ENCODE measurements at places on chromosomes 1 and 21.

DNA sequence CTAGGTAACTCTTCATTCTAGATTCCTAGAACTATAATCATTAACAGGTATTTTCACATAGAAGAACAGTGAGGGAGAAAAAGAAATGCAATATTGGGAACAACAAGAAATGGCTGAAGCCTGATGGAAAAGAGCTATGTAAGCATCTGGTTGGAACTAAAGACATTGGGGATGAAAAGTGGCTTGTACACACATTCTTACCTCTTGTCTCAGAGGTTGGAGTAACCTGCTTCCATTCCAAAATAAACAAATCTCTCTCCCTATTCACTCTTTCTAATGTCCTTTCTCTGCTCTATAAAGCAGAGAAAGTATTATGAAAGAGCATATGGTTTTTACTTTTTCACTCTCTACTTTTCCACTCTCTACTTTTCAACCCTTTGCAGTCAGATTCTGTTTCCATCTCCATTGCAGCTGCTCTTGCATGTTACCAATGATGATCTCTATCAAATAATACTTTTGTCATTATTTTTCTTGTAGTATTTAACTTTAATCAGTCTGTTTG lies 37.5 kb downstream of the CMPK1 start:
- DNase-seq = no peak

DNA sequence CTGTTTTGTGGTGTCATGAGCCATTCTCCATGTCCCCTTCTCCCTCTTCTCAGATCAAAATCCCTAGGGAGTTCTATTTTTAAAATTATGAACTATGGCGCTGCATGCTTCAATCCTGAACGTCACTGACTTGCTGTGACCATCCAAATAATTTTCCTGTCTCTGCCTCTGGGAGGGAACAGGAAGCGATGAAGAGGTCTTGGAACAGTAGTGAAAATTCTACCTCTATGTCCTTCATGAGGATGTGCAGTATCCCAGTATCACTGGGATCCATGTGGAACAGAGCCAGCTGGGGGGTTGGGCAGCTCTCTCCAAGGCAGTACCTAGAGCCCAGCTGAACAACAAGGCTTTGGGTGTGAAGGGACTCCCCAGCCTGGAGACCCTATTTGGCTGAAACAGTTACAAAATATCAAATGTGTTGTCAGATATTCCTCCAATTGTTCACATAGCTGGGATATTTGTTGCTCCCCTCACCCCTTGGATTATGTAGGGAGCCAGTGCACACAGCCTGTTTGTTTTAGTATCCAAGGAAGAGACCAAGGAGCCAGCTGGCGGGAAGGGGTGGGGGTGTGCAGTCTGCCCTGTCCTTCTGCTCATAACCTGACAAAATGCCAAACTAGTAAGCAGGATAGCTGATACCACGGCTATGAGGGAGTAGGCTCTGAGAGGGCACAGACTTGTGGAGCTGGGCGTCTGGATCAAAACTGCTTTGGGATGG lies 7.6 kb downstream of the DCLRE1B start:
- no peak for DNase-seq

- DNase-seq = no peak
Measured at GRCh38 chr1:172551279-172551678, 18.3 kb downstream of the SUCO start.

GRCh38 chr21:41769111-41769510 lies 2.3 kb upstream of the RIPK4 start:
- no peak for DNase-seq

GRCh38 chr1:65952696-65953095 lies 160.0 kb downstream of the PDE4B start:
- DNase-seq = no peak

GRCh38 chr1:214966346-214966745 lies 116.2 kb upstream of the KCNK2 start:
- no peak for DNase-seq

- DNase-seq = no peak
Measured at GRCh38 chr1:86703696-86704457, 499 bp upstream of the SH3GLB1 start.

DNA sequence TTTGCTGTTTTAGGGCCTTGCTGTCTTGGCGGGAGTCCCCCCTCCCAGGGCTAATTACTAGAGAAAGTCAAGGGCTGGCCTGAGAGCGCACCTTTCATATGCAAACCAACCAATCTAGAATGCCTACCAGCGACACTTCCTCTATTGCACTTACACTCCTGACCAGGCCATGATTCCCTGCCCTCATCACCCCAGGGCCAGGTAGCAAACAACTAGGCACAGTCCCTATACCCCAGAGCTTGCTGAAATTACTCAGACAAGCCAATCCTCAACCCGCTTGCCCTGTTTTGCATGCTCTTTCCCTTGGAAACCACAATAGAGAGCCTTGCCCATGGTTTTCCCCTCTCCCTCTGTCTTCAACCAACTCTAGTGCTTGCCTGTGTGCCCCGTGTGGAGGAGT lies 70.3 kb downstream of the URB2 start:
- no peak for DNase-seq

GRCh38 chr1:100164216-100164615 lies 13.8 kb downstream of the LRRC39 start:
- DNase-seq = no peak

GRCh38 chr1:30313584-30313983 lies 409.8 kb downstream of the MATN1 start:
- DNase-seq = no peak

DNA sequence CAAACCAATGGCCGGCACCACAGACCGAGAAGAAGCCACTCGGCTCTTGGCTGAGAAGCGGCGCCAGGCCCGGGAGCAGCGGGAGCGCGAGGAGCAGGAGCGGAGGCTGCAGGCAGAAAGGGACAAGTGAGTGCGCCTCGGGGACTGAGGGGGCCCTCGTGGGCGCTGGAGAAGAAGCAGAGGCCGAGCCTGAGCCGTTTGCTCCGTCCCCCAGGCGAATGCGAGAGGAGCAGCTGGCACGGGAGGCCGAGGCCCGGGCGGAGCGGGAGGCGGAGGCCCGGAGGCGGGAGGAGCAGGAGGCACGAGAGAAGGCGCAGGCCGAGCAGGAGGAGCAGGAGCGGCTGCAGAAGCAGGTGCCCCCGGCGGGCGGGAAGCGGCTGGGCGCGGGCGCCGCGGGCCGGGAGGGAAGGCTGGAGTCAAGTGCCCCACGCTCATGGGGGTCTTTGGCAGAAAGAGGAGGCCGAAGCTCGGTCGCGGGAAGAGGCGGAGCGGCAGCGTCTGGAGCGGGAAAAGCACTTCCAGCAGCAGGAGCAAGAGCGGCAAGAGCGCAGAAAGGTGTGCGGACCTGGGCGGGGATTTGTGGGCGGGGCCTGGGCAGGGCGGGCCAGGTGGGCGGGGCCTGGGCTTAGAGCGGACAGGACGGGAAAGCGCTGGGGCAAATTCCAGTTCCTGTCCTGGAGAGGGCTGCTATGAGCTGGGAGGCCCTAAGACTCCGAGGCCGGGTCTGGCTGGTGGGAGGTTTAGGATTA lies 22.7 kb downstream of the MAP7D1 start:
- DNase-seq = no peak

DNA sequence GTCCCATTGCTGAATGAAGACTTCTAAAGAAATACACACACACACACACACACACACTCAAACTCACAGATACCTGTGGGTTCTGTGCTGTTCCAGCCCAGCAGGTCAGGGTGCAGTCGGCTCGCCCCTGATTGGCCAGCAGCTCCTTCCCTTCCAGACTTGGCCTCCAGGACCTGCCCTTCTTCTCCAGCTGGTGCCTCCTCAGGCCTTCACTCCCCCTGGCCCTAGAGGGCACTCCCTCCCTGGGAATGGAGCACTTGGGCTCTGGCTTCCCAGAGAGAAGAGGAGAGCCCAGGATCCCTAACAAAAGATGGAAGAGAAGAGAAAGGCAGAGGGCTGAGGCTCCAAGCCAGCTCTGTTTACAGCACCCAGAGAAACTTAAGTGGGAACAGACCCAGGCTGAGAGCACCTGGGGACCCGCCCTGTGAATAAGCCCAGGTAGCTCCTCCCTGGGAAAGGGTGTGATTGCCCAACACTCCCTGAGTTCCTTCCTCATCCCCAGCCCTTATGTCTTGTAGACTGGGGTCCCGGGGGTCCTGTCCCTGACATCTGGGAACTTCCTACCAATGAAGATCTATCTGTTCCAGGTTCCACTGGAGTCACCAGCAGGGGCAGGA lies at the start of gene PGLYRP3:
Gene PGLYRP3, minus strand, starts transcription at position 383 of the 617 bp plus-strand sequence. CDS start 2,287 bp downstream, outside the sequence.
- no peak for DNase-seq
